Activated T-helper 1 cell treated with anti-CD3 and anti-CD28 coated beads, Interleukin-2, amount 50 U/mL, for 16 hours (primary cell): ENCODE measurements at places on chromosomes 4 and X.

DNA sequence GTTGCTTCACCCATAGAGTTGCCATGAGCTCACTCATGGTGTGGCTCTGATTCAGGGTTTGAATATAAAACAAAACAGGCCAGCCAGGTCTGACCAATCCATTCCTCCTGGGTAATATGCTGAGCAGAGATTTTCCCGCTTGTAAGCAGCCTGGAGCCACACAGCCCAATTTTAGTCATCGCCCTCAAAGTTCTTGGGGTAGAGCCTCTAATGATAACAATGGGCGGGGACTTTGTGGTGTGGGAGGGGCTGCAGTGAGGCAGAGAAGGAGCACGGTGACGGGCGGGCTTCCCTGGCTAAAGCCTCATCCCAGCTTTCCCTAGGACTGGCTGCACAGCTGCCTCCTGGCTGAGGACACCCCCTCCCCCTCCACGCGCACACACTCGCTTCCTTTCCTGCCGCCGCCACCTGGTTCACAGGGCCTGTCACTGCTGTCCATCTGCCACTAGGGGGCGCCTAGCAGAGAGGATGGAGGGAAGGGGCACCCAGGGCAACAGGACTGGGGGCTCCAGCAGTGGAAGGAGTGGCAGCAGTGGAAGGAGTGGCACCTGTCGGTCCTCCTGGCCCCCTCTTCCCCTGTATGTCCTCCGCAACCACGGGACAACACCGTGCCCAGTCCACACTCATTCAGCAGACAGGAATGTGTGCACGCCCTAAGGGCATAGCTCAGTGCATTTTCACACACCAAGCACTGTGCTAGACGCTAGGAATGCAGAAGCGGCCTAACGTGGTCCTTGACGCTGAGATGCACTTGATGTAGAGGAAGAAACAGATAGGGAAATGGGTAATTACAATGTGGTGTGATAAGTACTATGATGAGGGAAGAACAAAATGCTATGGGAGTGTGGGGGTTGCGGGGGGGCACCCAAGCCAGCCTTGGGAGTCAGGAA is 26.8 kb downstream of the PRPS1 start:
- DNase-seq = peak; percentile 37

DNA sequence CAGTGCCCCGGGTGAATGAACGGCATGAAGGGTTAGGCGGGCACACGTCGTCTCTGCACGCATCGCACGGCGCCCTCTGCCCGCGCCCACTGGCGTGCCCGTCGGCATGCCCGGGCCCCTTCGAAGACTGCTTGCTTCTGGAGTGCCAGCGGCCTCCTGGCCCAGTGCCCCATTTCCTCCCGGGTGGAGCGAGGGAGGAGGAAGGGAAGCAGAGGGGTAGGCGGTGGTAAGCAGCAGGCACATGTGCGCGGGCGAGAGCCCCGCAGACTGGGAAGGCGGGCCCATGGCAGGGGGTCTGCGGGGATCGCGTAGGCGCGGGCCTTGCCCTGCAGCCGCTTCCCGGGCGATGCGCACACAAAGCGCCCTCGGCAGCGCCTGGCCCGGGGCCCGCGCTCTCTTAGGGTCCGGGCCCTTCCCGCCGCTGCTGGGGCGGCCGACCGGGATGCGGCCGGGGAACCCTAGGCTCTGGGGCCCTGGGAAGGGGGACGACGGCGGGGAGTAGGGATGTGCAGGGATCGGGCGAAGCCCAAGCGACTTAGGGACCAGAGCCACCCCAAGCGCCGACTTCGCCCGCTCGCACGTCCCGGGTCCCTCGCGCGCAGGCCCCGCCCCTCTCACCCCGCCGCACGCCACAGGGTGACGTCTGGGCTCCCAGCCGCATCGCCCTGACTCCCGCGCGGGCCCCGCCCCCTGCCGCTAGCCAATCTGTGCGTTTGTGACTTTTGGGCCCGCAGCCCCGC is 866 bp upstream of the EMD start:
- DNase-seq = no peak

DNA sequence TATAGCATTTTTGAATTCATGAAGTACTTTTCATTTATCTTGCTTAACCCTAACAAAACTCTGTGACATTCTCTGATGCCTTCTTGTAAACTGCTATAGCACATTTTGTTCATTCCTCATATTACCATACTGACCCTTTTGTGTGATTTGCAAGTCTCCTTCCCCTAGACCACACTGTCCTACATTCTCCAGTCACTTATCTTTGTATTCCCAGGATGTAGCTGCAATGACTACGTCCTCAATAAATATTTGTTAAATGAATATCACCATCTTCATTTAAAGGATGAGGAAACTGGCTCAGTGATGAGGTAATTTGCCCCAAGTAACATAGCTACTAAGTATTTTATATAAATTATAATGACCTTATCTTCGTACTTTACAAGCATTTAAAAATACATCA is 11.9 kb downstream of the HUWE1 start:
- DNase-seq = no peak

DNA sequence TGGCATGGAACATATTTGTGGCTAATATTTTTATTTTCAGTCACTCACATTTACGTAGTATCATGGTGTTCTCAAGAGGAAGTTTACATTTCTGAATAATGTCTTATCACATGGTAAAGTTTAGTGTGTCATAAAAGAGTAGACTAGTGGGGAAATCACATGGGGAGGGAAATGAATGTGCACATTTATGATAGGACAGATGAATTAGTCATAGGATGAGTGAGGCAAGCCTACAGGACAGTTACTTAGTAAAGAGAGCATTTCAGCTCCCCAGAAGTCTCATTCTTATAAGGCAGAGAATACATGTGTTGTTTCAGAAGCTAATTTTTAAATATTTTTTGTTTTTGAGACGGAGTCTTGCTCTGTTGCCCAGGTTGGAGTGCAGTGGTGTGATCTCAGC is 6.2 kb downstream of the GK start:
- no peak for DNase-seq

GRCh38 chr4:77432717-77433417 is 172.8 kb upstream of the CXCL13 start:
- DNase-seq = no peak

GRCh38 chrX:22760513-22761057 is 239.2 kb upstream of the DDX53 start:
- no peak for DNase-seq

DNA sequence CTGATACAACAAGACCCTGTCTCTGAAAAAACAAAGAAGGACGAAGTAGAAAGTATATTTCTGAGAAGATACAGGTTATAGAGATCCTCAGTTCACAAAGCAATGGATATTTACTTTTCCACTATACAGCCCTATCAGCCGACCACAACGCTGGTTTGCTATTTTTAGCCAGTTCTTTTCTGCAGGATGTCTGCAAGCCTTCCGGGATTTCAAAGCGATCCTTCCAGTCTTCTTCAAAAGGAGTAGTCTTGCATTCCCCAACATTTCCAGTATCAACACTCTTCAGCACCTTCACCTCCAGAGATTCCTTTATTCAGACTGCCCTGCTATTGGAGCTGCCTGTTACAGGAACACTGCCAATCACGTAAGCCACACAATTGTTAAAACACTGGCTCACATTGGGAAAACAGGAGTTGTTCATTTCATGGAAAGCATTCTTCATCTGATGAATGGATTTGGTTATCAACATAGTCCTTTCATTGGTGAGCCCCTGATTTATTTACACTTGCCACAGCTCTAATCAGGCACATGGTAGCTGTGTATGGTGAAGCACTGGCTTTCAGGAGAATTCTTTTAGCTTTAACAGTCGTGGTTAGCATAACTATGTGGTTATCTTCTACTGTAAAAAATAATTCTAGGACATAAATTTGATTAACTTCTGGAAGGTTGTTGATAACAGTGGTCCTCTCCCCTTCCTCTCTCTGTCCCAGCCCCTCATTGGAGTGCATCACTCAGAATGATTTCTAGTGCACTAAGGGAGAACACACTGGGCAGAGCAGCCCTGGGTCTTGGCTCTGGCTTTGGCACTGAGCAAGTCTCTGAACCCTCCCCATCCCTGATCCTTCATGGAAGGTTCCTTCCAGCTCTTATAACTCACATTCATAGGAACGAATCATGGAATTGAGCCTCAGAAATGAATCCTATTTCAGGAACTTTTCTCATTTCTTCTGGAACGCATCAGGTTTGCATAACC is 109.9 kb upstream of the SORBS2 start:
- no peak for DNase-seq

- DNase-seq = no peak
Measured at GRCh38 chrX:10110316-10110935, 46.3 kb upstream of the CLCN4 start.

- DNase-seq = no peak
Measured at GRCh38 chr4:74738464-74739143, 55.7 kb downstream of the BTC start.

DNA sequence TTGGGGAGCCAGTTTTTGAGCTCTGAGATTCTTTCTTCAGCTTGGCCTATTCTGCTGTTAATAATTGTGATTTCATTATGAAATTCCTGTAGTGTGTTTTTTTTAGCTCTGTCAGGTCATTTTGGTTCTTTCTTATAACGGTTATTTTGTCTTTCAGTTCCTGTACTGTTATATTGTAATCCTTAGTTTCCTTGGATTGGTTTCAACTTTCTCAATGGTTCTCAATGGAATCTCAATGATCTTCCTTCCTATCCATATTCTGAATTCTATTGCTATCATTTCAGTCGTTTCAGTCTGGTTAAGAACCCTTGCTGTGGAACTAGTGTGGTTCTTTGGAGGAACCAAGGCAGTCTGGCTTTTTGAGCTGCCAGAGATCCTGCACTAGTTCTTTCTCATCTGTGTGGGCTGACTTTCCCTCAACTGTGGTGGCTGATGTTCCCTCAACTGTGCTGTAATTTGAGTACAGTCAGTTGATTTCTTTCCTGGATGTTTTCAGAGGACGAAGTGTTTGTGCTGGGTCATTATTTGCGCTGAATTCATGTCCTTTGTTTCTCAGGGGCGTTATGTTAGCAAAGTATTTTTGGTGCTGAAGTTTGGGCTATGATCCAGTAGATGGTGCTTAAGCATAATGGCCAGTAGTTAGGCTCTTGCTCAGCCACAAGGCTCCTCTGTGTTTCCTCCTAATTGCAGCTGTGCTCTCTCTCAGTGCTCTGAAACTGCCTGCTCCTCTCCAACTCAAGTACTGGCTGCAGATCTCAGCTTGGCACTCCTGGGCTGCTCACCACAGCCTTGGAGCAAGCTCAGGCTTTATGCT is 27.5 kb downstream of the ENPEP start:
- no peak for DNase-seq

GRCh38 chr4:25551605-25552004 is 104.0 kb upstream of the SLC34A2 start:
- no peak for DNase-seq

GRCh38 chr4:26151615-26152014 is 169.2 kb upstream of the RBPJ start:
- DNase-seq = no peak

DNA sequence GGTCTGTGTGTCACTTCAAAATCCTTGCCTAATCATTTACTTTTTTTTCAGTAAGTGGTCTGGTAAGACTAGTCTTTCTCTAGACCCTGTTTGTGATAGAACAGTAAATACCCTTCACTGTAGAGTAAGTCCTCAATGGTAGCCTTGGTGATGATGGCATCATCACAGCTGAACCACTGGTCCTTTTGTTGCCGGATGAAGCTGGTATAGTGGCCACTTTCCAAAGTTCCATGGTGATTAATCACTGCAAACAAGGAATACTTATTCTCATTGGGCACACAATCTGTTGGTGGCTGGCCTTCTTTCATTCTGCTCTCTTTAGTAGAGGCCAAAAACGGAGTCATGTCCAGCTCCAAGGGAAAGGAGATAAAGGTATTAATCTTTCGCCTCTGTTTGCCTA is 2.9 kb downstream of the USP51 start:
- no peak for DNase-seq

DNA sequence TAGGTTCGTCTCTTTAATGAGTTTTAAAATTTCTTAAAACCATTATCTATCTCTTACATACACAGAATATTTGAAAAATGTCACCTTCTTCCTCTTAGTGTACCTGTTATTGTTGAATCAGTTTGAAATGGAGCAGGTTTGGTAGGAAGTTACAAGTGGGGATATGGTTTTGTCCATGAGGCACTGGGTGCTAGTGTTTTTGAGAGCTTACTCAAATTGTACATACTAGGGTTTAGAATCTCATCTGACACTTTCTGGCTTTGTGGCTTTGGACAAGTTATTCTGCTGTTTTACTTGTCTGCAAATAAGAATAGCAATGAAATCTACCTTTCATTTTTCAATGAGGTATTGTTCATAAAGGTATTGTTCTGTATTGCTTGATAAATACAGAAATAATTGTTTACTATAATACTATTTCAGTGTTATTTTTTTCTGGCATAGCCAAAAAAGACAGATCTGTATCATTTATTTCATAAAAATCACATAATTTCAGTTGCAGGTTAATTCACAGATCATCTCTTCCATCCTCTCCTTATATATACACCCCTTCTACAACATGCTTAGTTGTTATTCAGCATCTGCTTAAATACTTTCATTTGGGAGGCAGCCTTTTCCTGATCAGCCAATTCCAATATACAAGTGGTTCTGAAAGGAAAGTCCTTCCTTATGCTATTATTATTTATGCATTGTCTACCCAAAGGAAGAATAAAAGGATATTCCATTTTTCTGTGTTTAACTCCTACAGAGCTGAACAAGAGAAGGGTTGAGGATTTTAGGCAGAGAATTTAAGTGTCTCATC is 13.3 kb downstream of the NCAPG start:
- no peak for DNase-seq

DNA sequence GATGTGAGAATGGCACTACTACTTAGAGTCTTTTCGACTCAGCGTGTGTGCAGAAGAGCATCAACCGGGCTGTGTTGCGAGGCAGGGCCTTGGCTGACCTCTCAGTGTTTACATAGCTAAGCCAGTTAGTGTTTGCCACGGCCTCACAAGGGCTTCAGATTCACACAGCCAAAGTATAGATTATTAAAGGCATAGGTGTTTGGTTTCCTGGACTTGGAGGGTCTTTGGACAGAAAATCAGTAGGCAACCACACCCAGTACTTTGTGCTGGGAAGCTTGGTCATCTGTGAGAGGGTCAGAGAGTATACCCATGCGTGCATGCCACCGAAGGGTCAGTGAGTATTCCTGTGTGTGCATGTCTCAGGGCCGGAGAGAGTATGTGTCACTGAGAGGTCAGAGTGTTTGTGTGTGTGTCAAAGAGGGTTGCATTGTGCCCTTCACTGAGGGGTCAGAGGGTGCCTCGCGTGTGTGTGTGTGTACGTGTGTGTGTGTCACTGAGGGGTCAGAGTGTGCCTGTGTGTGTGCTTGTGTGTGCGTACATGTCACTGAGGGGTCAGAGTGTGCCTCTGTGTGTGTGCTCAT is 69.7 kb upstream of the MSANTD1 start:
- no peak for DNase-seq

DNA sequence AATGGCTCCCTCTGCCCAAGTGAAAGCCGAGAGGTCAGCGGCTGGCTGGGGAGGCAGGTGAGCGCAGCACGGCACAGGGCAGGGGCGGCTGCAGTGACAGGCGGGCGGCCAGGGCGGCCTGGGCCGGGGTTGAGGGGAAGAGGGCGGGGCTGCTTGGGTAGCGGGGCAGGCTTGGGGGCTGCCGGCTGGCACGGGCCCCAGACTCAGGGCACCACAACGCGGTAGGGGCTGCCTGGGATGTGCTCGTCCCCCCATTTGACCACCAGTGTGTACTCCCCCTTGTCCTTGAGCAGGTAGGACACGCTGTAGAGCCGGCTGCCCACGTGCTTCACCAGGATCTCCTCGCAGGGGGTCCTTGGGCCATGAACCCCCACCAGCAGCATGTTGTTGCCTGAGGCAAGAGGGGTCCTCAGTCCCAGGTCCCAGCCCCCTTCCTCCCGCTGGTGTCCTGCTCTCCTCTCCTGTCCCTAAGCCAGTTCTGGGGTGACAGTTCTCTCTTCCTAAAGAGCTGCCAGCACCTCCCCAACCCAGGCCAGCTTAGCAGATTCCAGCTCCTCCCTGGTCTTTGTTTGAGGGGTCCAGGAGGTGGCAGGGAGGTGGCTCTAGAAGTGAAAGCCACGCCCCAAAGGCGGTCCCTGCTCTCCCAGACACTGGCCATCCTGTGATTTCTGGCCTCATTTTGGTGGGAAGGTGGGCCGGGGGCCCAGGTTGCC is 25.6 kb downstream of the FLNA start:
- no peak for DNase-seq
